ENCODE measurements at places on chromosomes 6 and 20.

DNA sequence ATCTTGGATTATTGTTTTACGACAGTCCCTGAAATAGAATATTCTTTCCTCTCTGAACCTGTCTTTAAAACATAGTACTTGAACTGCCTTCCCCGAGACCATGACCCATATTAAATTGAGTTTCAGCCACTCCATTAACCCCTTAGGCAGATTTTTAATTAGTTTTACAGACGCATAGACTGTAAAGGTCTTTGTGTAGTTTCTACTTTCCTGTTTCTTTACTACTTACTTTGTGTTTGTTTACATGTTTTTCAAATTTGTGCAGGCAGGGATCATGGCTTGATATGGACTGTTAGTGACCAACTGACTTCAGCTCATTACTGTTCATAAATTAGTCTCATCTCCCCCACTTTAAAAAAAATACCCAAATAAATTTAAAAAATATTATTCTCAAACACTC lies 53.8 kb downstream of the FYN start:
- H3K27ac ChIP-seq = no peak overlapping the region
- no peaks in the 10 kb centered on the region for H3K27me3 ChIP-seq
- DNase-seq = no peak
- no peak overlapping the region for H3K4me3 ChIP-seq
- peaks cover 13% of the 10 kb centered on the region for H3K36me3 ChIP-seq

DNA sequence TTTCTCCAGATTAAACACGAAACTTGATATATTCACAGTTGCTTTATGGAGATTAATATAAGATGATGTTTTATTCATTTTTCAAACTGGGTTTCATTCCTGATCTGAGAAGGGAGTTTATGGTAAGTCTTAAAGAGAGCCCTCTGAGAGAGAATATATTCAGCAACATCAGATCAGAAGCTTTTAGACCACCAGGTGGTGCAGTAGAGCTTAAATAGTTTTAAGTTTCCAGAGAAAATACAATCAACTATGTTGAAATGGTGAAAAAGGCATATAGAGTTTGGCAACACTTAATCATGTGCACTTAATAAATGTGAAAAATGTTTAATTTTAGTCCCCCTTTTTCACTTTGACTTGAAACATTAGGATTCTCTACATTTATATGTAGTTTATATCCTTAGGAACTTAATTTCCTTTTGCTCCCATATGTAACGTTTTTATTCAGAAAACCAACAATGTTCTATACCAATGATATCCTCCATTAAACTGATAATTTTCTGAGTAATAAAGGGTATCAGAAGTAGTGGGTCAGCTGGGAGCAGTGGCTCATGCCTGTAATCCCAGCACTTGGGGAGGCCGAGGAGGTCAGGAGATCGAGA lies 86.4 kb upstream of the CLDN20 start:
- no peaks in the 10 kb centered on the region for H3K36me3 ChIP-seq
- H3K27me3 ChIP-seq = no peaks in the 10 kb centered on the region
- peak overlapping the region; percentile 52 for H3K4me3 ChIP-seq
- DNase-seq = peak; percentile 52

GRCh38 chr6:138685257-138685656 lies 88.3 kb upstream of the CCDC28A start:
- no peak overlapping the region for H3K4me3 ChIP-seq
- H3K4me1 ChIP-seq = no peaks in the 10 kb centered on the region
- no peak overlapping the region for H3K27ac ChIP-seq
- H3K36me3 ChIP-seq = no peaks in the 10 kb centered on the region
- no peaks in the 10 kb centered on the region for H3K27me3 ChIP-seq

DNA sequence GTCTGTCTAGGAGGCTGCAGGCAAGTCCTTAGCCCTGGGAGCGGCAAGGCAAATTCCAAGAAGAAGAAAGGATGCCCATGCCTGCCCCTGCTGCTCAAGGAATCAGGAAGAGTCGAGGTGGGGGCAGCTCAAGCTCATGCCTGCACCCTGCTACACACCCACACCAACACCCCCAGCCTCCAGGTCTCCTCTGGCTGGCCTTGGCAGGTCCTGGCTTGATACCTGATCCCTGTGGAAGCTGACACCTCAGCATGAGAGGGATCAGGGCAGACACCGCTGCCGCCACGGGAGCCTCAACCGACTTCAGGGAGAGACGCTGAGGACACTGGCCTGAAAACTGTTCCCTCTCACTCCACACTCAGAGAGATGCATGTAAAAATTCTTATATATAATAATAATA lies 35.5 kb upstream of the MAFB start:
- H3K4me1 ChIP-seq = no peaks in the 10 kb centered on the region
- peaks cover 9% of the 10 kb centered on the region for H3K27me3 ChIP-seq
- no peak overlapping the region for H3K4me3 ChIP-seq
- no peak overlapping the region for H3K27ac ChIP-seq

- peaks cover 14% of the 10 kb centered on the region for H3K4me1 ChIP-seq
- no peak overlapping the region for H3K27ac ChIP-seq
- no peak for DNase-seq
- H3K27me3 ChIP-seq = no peaks in the 10 kb centered on the region
These were observed 73.4 kb downstream of the PRDM1 start for GRCh38 chr6:106159531-106159940.

- H3K27ac ChIP-seq = peak overlapping the region; percentile 32
- H3K4me3 ChIP-seq = no peak overlapping the region
- peaks cover 47% of the 10 kb centered on the region for H3K4me1 ChIP-seq
These were observed 126.5 kb downstream of the UTRN start for GRCh38 chr6:144411531-144412165.

All from memory B cell (primary cell).